IPS DF 6.9 (cell line): ENCODE measurements at places on chromosomes 7 and 10.

DNA sequence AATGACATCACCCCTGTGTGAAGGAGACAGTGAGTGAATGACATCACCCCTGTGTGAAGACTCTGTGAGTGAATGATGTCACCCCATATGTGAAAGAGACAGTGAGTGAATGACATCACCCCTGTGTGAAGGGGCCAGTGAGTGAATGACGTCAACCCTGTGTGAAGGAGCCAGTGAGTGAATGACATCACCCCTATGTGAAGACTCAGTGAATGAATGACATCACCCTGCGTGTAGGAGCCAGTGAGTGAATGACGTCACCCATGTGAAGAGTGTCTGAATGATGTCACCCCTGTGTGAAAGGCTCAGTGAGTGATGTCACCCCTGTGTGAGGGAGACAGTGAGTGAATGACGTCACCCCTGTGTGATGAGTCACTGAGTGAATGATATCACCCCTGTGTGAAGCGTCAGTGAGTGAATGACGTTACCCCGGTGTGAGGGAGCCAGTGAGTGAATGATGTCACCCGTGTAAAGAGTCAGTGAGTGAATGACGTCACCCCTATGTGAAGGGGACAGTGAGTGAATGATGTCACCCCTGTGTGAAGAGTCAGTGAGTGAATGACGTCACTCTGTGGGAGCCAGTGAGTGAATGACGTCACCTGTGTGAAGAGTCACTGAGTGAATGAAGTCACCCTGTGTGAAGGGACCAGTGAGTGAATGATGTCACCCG is 478.1 kb downstream of the PTPRN2 start:
- DNase-seq, result no peak

- no peak for DNase-seq
Observed at GRCh38 chr7:23292623-23293022, 6.5 kb upstream of the MALSU1 start.

- DNase-seq, result no peak
Observed at GRCh38 chr7:84677117-84677732, 482.6 kb upstream of the SEMA3A start.

DNA sequence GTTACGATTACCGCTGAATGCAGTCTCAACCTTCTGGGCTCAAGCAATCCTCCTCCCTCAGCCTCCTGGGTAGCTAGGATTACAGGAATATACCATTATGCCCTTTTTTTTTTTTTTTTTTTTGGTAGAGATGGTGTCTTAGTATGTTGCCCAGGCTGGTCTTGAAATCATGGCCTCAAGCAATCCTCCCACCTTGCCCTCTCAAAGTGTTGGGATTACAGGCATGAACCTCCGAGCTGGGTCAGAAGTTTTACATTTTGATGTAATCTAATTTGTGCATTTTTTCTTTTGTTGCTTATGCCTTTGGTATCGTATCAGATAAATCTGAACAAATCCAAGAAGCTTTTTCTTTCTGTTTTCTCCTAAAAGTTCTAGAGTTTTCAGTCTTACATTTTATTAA is 87.4 kb downstream of the EPC1 start:
- DNase-seq, result no peak

GRCh38 chr10:43083764-43084163 is 6.9 kb downstream of the RET start:
- DNase-seq, result no peak

GRCh38 chr10:69180525-69181204 is 631 bp downstream of the SUPV3L1 start:
- no peak for DNase-seq
